ENCODE measurements at places on chromosomes 1 and 21. TPM values are rescaled to one million over a fixed set of nuclear protein-coding genes. Genes with fewer than 3 reads are reported as not detected.

The HTR6 gene
- 0.12 TPM for total RNA-seq

The B3GALT5 gene
- total RNA-seq: 4.3 TPM

The PTPRC gene
- total RNA-seq: 0.16 TPM

The ARHGAP30 gene
- not detected for total RNA-seq

The PRR9 gene
- not detected for total RNA-seq

The NBPF4 gene
- total RNA-seq: not detected

The FH gene
- total RNA-seq: 71.7 TPM

The AMY2A gene
- total RNA-seq: not detected

The PLA2G2D gene
- not detected for total RNA-seq

The AMY2B gene
- total RNA-seq: 10.3 TPM

The C1orf105 gene
- total RNA-seq: not detected

The GNAT2 gene
- not detected for total RNA-seq

The SAMD11 gene
- total RNA-seq: 1.8 TPM

The UBE2U gene
- total RNA-seq: not detected

The LCE3E gene
- not detected for total RNA-seq

The ADAM30 gene
- total RNA-seq: not detected

Measured in hair follicle dermal papilla cell (primary cell).